ENCODE measurements at places on chromosomes 5 and 9.

GRCh38 chr9:127051881-127052595 is 70.4 kb downstream of the ANGPTL2 start:
- DNase-seq = no peak

GRCh38 chr5:72623323-72623722 is 116.1 kb upstream of the ZNF366 start:
- no peak for DNase-seq

GRCh38 chr5:963673-964531 is 44.7 kb upstream of the NKD2 start:
- DNase-seq = no peak

- no peak for DNase-seq
These were observed 3.2 kb downstream of the TEK start for GRCh38 chr9:27112235-27112634.

- DNase-seq = no peak
These were observed 1178.6 kb upstream of the CDH9 start for GRCh38 chr5:28216939-28217360.
